K562 (cell line): ENCODE measurements at places on chromosomes 6 and 20. TPM values are rescaled to one million over a fixed set of nuclear protein-coding genes. Genes with fewer than 3 reads are reported as not detected.

- H3K27me3 ChIP-seq = no peaks in the 10 kb centered on the region
- H3K27ac ChIP-seq = no peak overlapping the region
- H3K4me3 ChIP-seq = no peak overlapping the region
- H3K36me3 ChIP-seq = no peaks in the 10 kb centered on the region
These were observed 181.1 kb upstream of the PRSS16 start for GRCh38 chr6:27066381-27066780.

- H3K4me1 ChIP-seq = peaks cover 26% of the 10 kb centered on the region
- H3K36me3 ChIP-seq = no peaks in the 10 kb centered on the region
- peak overlapping the region; percentile 1; the same call in 1 of the 2 replicates for H3K4me3 ChIP-seq
- DNase-seq = peak; percentile 96
- peak overlapping the region; percentile 88 for H3K27ac ChIP-seq
- H3K27me3 ChIP-seq = no peaks in the 10 kb centered on the region
These were observed 100.4 kb downstream of the PXDC1 start for GRCh38 chr6:3650959-3651697.

- no peaks in the 10 kb centered on the region for H3K36me3 ChIP-seq
- no peaks in the 10 kb centered on the region for H3K4me1 ChIP-seq
- no peak overlapping the region for H3K4me3 ChIP-seq
- peak; percentile 10 for DNase-seq
These were observed 131.8 kb downstream of the CFAP61 start for GRCh38 chr20:20184149-20184548.

DNA sequence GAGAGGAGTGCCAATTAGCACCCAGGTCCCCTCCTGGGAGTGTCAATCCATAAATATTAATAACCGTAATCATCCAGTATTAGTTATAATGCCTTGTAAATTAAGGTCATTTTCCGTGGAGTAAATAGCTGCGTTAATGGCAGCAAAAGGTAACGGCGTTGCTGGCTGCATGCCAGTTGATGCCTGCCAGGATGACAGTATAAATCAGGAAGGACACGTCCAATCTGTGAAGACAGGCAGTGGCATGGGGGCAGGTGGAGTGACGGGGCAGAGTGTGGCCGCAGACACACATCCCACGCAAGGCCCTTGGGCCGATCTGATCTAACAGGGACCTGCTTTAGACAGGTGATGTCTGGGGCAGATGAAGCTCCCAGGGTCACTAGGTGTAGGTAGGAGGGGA is 49.1 kb downstream of the KCNB1 start:
- no peak for DNase-seq
- no peaks in the 10 kb centered on the region for H3K27me3 ChIP-seq
- no peaks in the 10 kb centered on the region for H3K36me3 ChIP-seq
- no peak overlapping the region for H3K27ac ChIP-seq

DNA sequence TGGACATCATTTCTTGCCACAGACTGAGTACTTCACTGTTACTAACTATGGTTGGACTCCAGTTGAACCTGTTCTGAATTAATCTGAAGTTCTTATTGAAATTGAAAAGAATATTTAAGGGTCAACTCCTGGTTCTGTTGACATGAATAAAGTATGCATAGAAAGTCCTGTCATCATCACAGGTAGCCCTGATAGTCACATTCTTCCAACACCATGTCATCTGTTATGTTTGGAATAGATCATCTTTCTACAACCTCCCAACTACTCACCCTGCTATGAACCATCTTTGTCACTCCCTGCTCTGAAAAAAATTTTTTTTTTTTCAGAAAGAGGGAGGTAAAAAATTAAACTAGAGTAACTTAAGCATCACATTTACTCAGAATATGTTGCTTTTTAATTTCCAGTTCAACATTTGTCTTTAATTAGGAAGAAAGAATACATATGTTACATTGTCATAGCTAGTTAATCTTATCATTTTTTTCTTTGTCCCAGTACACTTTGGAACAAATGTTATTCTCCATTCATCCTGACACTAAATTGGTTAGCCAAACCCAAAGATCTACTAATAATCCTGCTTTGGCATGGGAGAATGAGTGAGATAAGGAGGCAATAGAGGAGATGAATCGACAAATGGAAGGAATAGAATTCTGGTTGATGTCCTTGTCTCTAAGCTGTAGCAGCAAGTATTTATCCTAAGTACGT is 775.1 kb upstream of the NRSN1 start:
- H3K4me1 ChIP-seq = no peaks in the 10 kb centered on the region
- no peak overlapping the region for H3K4me3 ChIP-seq
- no peaks in the 10 kb centered on the region for H3K27me3 ChIP-seq

- no peak overlapping the region for H3K27ac ChIP-seq
- no peaks in the 10 kb centered on the region for H3K36me3 ChIP-seq
- H3K27me3 ChIP-seq = peaks cover 13% of the 10 kb centered on the region
- no peaks in the 10 kb centered on the region for H3K4me1 ChIP-seq
These were observed 256.8 kb upstream of the PMEPA1 start for GRCh38 chr20:57966620-57967019.

Gene PTPRA
- total RNA-seq = 36.3 and 38.3 TPM in 2 replicates

GRCh38 chr6:43934803-43935602 is 165.0 kb downstream of the VEGFA start:
- H3K36me3 ChIP-seq = no peaks in the 10 kb centered on the region
- no peak for DNase-seq
- no peaks in the 10 kb centered on the region for H3K27me3 ChIP-seq
- no peak overlapping the region for H3K27ac ChIP-seq
- no peak overlapping the region for H3K4me3 ChIP-seq
